ENCODE measurements at places on chromosomes 3 and 15. TPM values are rescaled to one million over a fixed set of nuclear protein-coding genes. Genes with fewer than 3 reads are reported as not detected.
A peak's percentile ranks its signal among the peaks of the same experiment; 100 is the strongest.

GRCh38 chr15:36284911-36285310 lies 294.5 kb upstream of the CDIN1 start:
- no peak for DNase-seq

GRCh38 chr3:122435950-122436349 lies 20.1 kb upstream of the WDR5B start:
- DNase-seq = no peak

- DNase-seq = peak; percentile 49
These were observed at the start of gene CHST13 for GRCh38 chr3:126523745-126524428. CHST13 (plus strand) TSS chr3:126524155; CDS start chr3:126524333, 178 bp downstream.

DNA sequence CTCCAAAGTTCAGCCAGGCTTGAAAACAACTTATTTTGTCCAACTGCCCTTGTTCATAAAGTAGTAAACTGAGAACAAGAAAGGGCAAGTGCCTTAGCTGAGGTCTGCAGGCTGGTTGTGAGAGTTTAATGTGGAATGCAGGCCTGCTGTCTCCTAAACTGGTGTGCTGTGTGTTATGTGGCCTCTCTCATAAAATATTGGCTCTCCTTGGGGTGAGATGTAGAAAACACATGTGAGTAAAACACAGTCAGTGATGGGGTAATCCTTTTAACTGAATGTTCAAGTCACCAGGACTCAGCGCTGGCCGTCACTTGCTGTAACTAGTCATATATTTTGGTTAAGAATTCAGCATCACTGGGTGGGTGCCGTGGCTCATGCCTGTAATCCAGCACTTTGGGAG lies 7.1 kb upstream of the ST6GAL1 start:
- no peak for DNase-seq

- peak; percentile 72 for DNase-seq
These were observed 39.6 kb downstream of the SEMA6D start for GRCh38 chr15:47756872-47757271.

DNA sequence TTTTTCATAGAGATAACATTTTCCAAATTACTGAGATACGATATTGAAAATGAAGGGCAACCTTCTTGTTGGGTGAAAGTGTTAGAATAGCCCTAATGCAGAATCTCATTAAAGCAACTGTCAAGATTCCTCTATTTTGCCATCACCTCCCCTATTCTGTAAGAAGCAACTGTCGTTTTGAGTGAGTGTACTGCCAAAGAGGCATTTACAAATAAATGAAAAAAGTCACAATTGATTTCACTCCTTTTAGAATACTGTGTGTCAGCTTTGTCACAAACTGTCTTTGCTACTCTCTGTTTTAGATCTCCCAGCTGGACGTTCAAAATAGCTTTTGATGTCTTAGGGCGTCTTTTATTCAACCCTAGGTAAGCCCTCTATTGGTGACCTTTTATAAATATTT lies 322.8 kb upstream of the NAALADL2 start:
- no peak for DNase-seq

DNA sequence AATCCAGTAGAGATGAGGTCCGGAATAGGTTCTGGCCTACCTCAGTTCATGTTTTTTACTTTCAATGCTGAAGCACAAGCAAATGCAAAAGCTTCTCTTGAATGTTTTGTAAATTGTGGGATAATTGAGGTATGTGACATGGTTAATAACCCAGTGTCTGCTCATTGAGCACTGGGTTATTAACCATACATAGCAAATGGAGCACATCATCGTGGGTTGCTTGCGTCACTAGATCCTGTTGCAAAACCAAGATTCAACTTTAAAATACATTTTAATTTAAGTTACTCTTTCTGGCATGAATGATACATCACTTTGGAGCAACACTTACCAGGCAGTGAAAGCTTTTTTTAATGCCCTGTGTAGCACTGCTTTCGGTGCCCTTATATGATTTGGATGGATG lies 165.6 kb downstream of the IGF1R start:
- no peak for DNase-seq

DNA sequence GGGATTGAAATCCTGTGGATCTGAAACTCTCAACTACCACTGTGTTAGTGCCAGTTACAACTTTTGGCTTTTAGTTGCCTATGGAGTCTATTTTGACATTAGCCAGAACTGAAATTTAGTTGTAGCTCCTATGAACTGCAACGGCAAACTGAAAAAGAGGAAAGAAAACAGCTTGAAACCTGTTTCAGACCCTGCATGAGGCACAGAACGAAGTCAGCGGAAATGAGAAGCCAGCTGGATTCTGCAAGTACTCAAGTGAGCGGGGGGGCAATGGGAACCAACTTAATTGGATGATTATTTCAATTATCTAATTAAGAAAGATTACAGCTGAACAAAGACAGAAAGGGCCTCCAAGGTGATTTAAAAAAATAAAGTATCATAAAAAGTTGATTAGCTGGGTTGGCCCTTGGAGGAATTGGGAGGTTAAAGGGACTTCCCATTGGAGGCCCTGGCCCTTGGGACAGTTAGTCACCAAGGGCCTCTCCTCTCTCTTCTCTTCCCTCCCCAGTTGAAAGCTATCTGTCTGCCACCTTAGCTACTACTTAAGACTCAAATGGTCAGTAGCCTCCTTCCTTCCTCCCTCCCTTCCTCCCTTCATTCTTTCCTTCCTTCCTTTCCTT lies 352.1 kb downstream of the SHQ1 start:
- DNase-seq = no peak

DNA sequence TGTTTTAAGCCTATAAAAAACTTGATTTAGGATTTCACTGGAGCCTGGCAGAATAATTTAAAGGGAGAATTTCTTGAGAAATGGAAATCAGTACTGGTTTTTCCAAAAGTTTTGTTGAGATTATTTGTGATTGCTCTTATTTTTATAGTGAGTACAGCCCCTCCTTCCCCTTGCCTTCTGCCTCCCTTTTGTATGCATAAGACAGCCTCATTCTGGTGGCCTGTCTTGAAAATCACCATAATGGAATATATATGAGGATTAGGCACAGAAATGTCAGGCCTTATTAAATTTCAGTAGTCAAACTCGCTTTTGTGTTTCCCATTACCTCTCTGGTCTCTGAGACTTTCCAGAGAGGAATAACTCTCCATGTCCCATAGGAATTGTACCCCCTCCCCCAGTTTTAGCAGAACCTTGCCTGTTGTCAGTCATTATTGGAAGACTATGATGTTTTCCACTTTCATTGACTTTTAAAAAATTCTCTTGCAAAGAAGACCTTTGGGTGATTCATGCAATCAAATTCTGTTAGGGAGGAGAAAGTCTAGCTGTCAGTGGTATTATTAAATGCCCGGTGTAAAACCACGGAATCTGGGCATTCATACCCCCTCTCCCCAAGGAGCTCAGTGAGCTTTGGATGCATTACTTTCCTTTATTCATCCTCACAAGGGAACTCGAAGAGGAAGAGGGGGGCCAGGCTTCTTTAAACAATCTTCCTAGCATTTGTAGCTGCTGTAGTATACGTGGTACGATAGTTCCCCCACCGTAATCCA lies 171.6 kb upstream of the TSC22D2 start:
- peak; percentile 95 for DNase-seq

GRCh38 chr3:15693355-15693754 lies 91.8 kb downstream of the BTD start:
- peak; percentile 14 for DNase-seq

DNA sequence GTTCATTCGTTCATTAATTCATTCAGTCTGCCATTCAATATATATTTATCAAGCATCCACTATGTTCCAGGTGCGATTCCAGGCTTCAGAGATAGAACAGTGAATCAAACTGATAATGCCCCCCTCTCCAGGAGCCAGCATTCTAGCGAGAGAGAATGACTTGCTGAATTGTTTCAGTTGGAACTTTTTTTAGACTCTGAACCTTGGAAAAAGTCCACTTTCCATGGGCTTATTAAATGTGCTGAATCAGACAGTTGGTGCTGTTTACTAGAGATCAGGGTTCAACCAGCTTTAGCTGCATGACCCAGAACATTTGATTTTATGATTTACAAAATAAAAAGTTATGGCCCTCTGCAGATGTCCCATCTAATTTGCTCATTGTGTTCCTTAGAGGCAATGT lies 213.2 kb downstream of the THSD4 start:
- no peak for DNase-seq

- peak; percentile 33 for DNase-seq
These were observed 213.6 kb downstream of the GAP43 start for GRCh38 chr3:115836944-115837343.

DNA sequence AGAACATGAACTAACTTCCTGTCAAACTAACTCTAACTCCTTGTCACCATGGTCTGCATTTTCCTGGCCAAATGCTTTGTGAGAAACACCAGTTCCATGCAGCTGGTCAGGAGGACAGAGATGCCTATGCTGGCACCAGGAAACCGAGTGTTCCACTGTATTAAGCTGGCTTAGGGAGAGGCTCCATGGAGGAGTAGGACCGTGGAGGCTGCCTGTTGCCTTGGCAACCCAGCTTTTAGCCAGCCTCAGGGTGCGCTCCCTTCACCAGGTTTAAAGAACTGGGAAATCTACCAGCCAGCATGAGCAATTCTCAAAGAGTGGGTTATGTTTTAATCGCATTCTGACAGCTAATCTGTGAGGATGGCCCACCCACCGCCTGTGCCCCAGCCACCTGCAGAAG lies 394.1 kb downstream of the OCA2 start:
- DNase-seq = no peak

DNA sequence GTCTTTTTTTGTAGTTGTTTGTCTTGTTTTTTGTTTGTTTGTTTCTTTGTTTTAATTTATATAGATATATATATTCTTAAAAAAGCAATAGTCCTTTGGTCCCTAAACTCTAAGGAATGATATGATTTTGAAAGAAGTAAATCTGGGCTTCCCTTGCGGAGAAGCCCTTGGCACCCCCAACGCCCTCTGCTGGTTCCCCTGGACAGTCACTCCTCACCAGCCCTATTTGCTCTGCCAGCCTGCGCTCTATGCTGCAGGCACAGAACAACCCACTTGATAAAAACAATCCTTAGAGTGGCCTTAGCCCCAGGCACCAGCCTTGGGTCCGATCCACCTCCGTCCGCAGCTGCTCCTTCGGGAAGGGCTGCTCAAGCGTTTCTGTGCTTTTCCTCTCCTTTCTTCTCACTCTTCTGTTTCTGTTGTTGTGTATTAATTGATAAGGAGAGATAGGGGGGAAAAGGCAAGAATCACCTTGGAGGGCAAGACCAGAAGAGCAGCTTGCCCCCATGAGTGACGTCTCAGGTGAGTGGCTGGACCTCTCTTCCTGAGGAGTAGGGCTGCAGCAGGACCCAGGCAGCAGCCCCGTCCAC lies 13.7 kb upstream of the PARP6 start:
- DNase-seq = peak; percentile 16

DNA sequence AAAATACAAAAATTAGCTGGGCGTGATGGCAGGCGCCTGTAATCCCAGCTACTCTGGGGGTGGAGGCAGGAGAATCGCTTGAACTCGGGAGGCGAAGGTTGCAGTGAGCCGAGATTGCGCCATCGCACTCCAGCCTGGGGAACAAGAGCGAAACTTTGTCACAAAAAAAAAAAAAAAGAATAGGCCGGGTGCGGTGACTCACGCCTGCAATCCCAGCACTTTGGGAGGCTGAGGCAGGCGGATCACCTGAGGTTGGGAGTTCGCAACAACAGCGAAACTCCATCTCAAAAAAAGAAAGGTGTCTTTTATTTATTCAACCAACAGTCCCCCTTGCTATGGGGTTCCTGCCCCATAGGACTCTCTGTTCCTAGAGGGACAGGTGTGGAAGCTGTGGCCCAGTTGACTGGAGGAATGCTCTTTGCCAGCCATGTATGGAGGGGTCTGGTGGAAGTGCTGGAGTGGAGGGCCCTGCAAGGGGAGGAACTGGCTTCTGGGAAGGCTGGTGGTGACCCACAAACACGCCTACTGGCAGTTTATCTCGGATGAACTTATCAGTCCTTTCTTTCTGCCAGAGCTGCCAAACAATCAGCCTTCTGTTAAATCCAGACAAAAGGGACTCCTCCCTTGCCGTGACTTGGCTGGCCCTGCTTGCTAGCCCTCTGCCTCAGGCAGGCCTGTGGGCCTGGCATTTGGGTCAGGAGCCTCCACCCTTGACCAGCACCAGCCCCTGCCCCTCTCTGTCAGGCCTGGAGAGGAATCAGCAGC lies 4.6 kb upstream of the DAG1 start:
- DNase-seq = no peak

- no peak for DNase-seq
These were observed 112.4 kb downstream of the CD47 start for GRCh38 chr3:107978131-107979055.

GRCh38 chr15:36831125-36831903 lies 251.9 kb downstream of the CDIN1 start:
- peak; percentile 79 for DNase-seq

GRCh38 chr3:132773071-132773619 lies 50.9 kb upstream of the NPHP3 start:
- DNase-seq = peak; percentile 78

GRCh38 chr3:147404800-147405230 lies 1.5 kb downstream of the ZIC4 start:
- no peak for DNase-seq

GRCh38 chr15:101406526-101407195 lies 82.8 kb downstream of the PCSK6 start:
- no peak for DNase-seq

ISY1 gene
- 70.7 TPM for total RNA-seq

CLDN18 gene
- not detected for total RNA-seq

CYP1A2 gene
- not detected for total RNA-seq

MYRIP gene
- total RNA-seq = not detected

RYR3 gene
- not detected for total RNA-seq

SPPL2A gene
- total RNA-seq = 228 TPM
